ENCODE measurements at places on chromosomes 7 and 10.

DNA sequence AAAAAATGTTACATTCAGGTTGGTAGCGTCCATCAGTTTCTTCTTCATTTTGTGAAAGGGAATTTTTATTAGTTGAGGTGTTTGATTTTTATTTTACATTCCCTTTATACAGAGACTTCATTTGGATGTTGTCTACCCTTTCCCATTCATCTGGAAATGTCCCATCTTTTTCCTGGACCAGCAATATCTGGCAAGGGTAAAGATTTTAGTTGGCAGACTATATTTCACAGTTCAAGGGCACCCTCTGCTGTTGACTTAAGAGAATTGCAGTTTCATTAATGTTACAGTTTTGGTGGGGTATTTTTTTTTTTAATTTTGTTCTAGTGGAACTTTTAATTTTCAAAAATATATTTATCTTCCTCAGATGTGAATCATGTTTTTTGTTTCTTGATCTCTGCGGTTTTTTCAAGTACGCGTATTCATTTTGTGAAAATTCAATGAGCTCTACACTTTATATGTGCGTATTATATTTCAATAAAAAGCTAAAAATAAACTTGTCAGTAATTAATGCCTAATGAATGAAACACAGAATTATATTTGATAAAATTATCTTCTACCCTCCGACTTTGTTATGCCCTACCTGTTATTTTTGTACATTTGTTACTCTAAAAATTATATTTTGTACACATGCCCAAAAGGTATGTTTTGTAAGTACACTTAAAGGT is 97.9 kb upstream of the KLF14 start:
- H3K36me3 ChIP-seq, result no peaks in the 10 kb centered on the region
- H3K27ac ChIP-seq, result no peak overlapping the region
- H3K4me1 ChIP-seq, result no peaks in the 10 kb centered on the region
- H3K27me3 ChIP-seq, result no peaks in the 10 kb centered on the region

- no peak for DNase-seq
- no peaks in the 10 kb centered on the region for H3K4me1 ChIP-seq
- H3K27me3 ChIP-seq, result no peaks in the 10 kb centered on the region
- H3K27ac ChIP-seq, result no peak overlapping the region
- H3K36me3 ChIP-seq, result no peaks in the 10 kb centered on the region
Observed at GRCh38 chr7:83517035-83517700, 131.8 kb downstream of the SEMA3E start.

DNA sequence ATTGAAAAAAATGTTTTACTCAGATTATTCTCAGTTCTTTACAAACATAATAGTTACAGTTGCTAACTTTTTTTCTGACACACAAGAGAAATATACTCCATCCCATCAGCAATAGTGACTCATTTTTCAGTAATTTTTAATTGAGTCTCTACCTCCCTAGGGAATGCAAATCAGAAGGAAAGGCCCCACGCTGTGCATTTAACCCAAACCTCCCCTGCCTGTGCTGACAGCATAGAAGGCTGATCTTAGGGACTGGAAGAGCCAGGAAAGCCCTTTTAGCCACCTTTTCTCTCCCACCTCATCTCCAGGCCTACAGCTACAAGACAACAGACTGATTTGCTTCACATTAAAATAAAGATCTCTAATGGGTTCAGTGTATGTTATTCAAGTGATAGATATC is 24.7 kb upstream of the PIK3CG start:
- H3K36me3 ChIP-seq, result no peaks in the 10 kb centered on the region
- H3K27ac ChIP-seq, result no peak overlapping the region
- H3K27me3 ChIP-seq, result no peaks in the 10 kb centered on the region
- H3K4me1 ChIP-seq, result no peaks in the 10 kb centered on the region
- no peak for DNase-seq
- no peak overlapping the region for H3K4me3 ChIP-seq

GRCh38 chr7:1953199-1954190 is 279.2 kb downstream of the MAD1L1 start:
- peak; percentile 42 for DNase-seq
- H3K4me3 ChIP-seq, result no peak overlapping the region
- H3K27ac ChIP-seq, result no peak overlapping the region

DNA sequence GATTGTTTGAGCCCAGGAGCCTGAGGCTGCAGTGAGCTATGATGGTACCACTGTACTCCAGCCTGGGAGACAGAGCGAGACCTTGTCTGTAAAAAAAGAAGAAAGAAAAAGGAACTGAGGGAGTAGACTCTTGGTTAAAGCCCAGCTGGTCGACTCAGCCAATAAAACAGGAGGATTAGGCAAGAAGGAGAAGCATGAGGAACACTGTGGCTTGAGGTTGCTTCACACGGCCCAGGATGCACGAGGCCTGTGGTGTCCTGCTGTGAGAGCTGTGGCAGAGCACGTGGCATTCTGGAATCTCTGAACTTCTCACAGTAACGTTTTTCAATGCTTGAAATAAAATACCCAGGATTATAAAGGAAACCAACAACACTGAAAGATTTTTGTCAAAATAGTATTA is 93.3 kb downstream of the CUL2 start:
- H3K27me3 ChIP-seq, result no peaks in the 10 kb centered on the region
- H3K4me1 ChIP-seq, result peaks cover 9% of the 10 kb centered on the region
